ENCODE measurements at places on chromosomes 13 and 19. TPM values are rescaled to one million over a fixed set of nuclear protein-coding genes. Genes with fewer than 3 reads are reported as not detected.
A peak's percentile ranks its signal among the peaks of the same experiment; 100 is the strongest.

ZNF230 gene
- polyA plus RNA-seq, result 1.4 TPM

DNA sequence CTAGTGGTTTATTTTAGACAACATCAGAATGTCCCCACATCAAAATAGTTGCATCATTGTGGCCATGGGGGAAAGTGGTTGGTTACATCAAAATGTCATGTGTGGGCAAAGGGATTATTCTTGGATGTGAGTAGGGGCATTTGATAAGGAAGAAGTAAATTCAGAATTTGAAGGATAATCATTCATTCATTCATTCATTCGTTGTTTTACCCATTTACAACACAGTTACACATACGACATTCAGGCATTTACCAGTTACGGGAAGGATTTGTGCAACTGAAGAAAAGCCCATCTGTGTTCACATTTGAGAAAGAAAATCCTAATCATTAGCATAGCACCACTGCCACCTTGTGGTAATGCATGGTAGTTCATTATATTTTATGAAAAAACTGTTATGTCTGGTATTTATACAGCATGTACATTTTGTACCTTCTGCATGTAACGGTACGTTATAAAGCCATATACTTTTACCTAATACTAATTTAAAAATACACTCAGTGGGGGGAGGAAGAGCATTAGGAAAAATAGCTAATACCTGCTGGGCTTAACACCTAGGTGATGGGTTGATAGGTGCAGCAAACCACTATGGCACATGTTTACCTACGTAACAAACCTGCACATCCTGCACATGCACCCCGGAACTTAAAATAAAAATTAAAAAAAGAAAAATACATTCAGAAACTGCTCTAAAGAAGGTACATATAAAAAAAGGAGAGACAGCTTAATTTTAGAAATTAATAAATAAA lies 62.1 kb downstream of the DGKH start:
- DNase-seq, result peak; percentile 81

GRCh38 chr13:33379608-33380007 lies 94.1 kb upstream of the STARD13 start:
- DNase-seq, result no peak

- peak; percentile 40 for DNase-seq
These were observed 234.1 kb downstream of the FOXO1 start for GRCh38 chr13:40432018-40432978.

PODNL1 gene
- polyA plus RNA-seq, result not detected

Measured in small intestine (tissue), 16 donors.